RWPE1 (cell line): ENCODE measurements at places on chromosomes 2 and 18.

- no peak for DNase-seq
These were observed 1.4 kb upstream of the MBP start for GRCh38 chr18:77133835-77134496.

GRCh38 chr2:186882511-186883071 is 33.6 kb upstream of the ZSWIM2 start:
- no peak for DNase-seq

DNA sequence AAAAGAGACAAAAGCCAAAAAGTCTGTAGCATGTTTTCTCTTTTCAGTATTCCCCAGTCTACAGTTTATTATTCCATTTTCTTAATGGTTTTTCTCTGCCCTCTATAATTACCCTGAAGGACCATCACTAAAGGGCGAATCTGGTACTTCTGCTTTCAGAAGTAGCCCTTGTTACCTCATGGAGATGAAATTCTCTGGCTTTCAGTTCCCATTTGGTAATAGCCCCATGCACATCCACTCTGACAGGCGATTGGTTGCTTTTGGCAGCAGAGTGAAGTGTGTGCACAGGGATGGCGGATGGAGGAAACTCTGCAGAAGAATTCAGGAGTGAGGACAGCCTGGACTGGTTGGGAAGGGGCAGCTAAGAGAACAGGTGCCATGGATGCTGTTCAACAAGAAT is 66.3 kb upstream of the NABP1 start:
- no peak for DNase-seq

GRCh38 chr2:24539258-24539657 is 48.2 kb downstream of the NCOA1 start:
- no peak for DNase-seq

DNA sequence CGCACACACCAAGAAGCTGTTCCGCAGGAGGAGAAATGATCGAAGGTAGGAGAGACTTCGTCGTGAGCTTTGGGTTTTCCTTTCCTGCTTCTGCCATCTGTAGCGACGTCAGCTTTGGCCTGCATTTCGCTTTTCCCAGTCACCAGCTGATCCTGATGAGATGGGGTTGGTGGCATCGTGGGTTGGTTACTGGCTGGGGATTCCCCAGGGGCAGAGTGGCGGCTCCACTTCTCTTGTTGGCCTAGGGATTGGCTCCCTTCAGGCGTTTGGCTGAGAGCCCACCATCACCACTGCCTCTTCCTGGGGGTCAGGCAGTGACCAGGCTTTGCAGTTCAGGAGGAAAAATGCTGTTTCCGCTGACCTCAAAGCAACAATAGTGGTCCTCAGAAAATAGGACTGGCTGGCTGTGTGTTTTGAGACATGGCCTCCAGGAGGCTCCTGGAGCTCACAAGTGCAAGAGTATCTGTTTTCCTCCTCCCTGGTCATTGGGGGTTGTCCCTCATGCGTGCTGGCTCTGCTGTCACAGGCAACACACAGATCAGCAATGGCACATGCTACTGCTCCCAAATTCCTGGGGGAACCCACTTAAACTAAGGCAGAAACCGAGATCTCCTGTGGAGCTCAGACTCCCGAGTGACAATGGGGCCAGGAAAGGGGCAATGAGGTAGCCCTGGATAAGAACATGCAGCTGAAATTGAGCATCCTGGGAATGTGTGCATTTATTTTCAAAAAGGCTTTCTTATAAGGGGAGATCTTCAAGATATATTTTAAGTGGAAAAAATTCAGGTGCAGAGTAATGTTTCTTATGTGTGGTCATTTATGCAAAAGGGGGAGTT is 173.0 kb downstream of the CTIF start:
- DNase-seq, result no peak
